Lung (tissue), 17 donors: ENCODE measurements at places on chromosomes 7 and 10. TPM values are rescaled to one million over a fixed set of nuclear protein-coding genes. Genes with fewer than 3 reads are reported as not detected.
A peak's percentile ranks its signal among the peaks of the same experiment; 100 is the strongest.

GRCh38 chr7:127566242-127566641 is 19.2 kb downstream of the GCC1 start:
- H3K4me3 ChIP-seq = no peak overlapping the region
- H3K4me1 ChIP-seq = no peaks in the 10 kb centered on the region
- H3K36me3 ChIP-seq = no peaks in the 10 kb centered on the region
- no peak for DNase-seq
- no peaks in the 10 kb centered on the region for H3K27me3 ChIP-seq

- no peak overlapping the region for H3K27ac ChIP-seq
- peaks cover 15% of the 10 kb centered on the region for H3K36me3 ChIP-seq
- H3K4me1 ChIP-seq = no peaks in the 10 kb centered on the region
- H3K27me3 ChIP-seq = no peaks in the 10 kb centered on the region
- H3K4me3 ChIP-seq = no peak overlapping the region
Observed at GRCh38 chr7:106089647-106090046, 22.5 kb downstream of the SYPL1 start.

- H3K36me3 ChIP-seq = peaks cover 16% of the 10 kb centered on the region
- H3K27ac ChIP-seq = no peak overlapping the region
- H3K4me3 ChIP-seq = no peak overlapping the region
- no peaks in the 10 kb centered on the region for H3K27me3 ChIP-seq
Observed at GRCh38 chr7:100152404-100152803, 3.7 kb downstream of the LAMTOR4 start.

DNA sequence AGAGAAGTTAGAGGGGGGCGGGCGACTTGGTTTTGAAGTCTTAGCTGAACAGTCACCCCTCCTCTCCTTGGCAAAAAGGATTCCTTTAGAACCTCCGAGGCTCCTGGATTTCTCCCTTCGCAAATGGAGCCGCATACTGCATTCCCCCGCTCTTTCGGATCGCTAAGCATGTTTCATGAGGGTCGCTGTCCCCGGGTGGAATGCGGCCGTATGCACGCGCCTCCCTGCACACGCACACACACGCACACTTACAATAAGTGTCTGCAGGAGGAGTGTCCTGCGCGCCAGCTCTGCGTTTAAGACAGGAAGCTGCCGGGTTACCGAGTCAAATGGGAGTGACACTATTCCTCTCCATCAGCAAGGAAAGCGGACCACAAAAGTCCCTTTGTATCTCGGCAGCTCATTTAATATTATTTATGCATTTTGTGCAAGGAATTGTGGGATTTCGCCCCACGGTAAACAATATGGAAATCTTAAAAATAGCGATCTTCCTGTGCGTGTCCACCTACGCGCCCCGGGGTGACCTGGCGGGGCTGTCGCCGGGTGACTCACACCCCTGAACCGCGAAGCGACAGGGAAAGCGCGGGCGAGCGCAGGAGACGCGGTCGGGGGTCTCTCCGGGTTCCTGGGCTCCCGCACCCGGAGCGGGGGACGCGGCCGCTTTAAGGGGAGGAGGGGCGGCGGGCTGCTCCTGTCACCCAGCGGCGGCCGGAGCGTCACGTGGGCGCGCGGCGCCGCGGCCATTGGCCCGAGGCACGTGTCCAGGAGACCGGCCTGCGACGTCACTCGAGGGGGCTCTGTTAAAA is 988 bp upstream of the EN2 start:
- no peak overlapping the region for H3K27ac ChIP-seq
- H3K27me3 ChIP-seq = peaks cover 76% of the 10 kb centered on the region
- DNase-seq = peak; percentile 78
- peak overlapping the region; percentile 19 for H3K4me3 ChIP-seq
- no peaks in the 10 kb centered on the region for H3K36me3 ChIP-seq
- peaks cover 24% of the 10 kb centered on the region for H3K4me1 ChIP-seq

- H3K27me3 ChIP-seq = no peaks in the 10 kb centered on the region
- peaks cover 15% of the 10 kb centered on the region for H3K36me3 ChIP-seq
- no peak overlapping the region for H3K27ac ChIP-seq
Observed at GRCh38 chr10:5897504-5897903, 7.5 kb downstream of the FBH1 start.

DNA sequence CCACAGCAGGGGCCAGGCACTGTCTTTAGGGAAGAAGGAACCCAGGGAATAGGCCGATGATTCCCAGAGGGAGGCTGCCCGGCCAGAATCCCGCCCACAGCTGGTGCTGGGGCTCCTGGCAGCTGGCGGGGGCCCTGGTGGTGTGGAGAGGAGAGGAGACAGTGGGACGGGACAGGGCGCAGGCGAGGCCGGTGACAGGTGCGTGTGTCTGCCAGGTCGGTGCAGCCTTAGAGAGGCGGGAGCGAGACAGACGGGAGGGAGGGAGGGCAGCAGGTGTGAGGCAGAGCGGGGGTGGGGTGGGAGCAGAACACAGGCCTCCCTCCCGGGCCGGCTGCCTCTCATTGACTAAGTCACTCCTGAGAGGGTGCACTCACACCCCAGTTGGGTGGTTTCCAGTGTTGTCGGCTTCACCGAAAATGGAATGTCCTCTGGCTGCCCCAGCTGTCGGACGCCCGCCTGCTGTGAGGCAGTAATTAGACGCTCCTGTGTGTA is 55.2 kb downstream of the ELFN1 start:
- H3K36me3 ChIP-seq = no peaks in the 10 kb centered on the region
- no peaks in the 10 kb centered on the region for H3K27me3 ChIP-seq
- H3K4me3 ChIP-seq = no peak overlapping the region
- peak; percentile 48 for DNase-seq
- H3K4me1 ChIP-seq = no peaks in the 10 kb centered on the region

- H3K36me3 ChIP-seq = no peaks in the 10 kb centered on the region
- no peak overlapping the region for H3K4me3 ChIP-seq
- H3K4me1 ChIP-seq = no peaks in the 10 kb centered on the region
- no peak overlapping the region for H3K27ac ChIP-seq
- no peaks in the 10 kb centered on the region for H3K27me3 ChIP-seq
- DNase-seq = no peak
Observed at GRCh38 chr7:41206267-41206666, 496.6 kb downstream of the INHBA start.

GRCh38 chr10:110493832-110494426 is 3.8 kb upstream of the DUSP5 start:
- no peaks in the 10 kb centered on the region for H3K36me3 ChIP-seq
- no peak overlapping the region for H3K27ac ChIP-seq
- H3K4me1 ChIP-seq = no peaks in the 10 kb centered on the region
- no peak for DNase-seq

DNA sequence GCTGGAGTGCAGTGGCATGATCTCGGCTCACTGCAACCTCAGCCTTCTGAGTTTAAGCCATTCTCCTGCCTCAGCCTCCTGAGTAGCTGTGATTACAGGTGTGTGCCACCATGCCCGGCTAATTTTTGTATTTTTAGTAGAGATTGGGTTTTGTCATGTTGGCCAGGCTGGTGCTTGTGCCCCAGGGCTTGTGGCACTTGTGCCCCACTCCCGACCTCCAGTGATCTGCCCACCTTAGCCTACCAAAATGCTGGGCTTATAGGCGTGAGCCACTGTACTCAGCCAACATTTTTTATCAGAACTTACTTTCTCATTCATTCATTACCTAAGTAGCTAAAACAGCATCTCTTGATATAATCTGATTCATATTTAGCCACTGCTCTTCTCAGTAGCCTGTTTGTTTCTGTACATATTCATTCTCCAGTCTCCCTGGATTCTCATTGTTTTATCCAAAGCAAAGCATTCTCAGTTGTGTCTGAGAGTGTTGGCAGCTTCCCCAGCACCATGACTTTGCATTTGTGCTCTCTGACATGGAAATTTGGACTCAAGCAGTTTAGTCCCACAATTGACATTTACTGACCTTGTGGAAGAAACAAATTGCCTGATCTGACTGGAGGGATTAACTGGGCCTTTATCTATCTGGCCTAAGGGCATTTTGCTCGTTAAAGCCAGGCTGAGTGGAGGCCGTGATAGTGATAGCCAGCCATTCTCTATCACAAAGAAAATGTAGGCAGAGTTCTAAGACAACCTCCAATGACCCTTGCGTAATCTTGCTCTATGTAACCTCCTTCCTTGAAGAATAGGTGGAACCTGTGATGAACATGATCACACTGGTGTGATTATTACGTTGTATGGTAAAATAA is 44.9 kb downstream of the AKR1B15 start:
- no peaks in the 10 kb centered on the region for H3K36me3 ChIP-seq
- H3K27ac ChIP-seq = peak overlapping the region; percentile 73
- no peak for DNase-seq
- no peaks in the 10 kb centered on the region for H3K4me1 ChIP-seq

DNA sequence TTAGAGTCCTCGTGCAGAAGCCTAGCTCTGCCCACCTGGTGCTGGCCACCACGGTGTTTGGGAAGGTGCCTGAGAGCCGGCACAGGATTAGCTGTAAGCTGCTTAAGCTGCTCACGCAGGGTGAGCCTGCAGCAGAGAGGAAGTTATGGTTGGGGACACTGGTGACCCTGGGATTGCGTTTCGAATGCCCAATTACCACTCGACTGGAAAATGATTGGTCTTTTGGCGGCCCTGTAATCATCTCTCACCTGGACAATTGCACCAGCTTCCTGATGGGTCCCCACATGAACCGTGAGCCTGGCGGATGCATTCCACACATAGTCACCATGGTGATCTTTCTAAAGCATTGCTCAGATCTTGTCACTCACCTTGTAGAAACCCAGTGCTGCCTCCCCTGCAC is 442.3 kb upstream of the ZMIZ1 start:
- no peaks in the 10 kb centered on the region for H3K36me3 ChIP-seq
- H3K27me3 ChIP-seq = no peaks in the 10 kb centered on the region
- no peak overlapping the region for H3K4me3 ChIP-seq
- peaks cover 20% of the 10 kb centered on the region for H3K4me1 ChIP-seq

DNA sequence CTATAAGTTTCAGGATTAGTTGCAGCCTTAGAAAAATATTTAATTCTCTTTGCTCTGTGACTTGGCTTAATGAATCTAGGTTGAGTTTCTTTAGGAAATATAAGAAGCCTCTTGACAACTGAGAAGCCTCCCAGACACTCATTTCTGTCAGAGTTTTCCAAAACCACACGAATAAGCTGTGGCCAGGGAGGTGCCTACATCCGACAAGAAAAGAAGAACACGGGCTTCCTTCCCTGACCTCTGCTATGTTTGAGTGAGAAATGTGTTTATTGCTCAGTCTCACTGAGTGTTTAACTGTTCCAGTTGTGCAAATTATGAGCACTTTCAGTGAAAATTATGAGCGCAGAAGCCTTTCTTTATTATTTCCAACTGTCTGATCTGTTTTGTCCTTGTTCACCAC is 105.0 kb downstream of the TRIL start:
- H3K36me3 ChIP-seq = no peaks in the 10 kb centered on the region
- H3K4me3 ChIP-seq = no peak overlapping the region
- H3K4me1 ChIP-seq = no peaks in the 10 kb centered on the region
- H3K27ac ChIP-seq = no peak overlapping the region

DNA sequence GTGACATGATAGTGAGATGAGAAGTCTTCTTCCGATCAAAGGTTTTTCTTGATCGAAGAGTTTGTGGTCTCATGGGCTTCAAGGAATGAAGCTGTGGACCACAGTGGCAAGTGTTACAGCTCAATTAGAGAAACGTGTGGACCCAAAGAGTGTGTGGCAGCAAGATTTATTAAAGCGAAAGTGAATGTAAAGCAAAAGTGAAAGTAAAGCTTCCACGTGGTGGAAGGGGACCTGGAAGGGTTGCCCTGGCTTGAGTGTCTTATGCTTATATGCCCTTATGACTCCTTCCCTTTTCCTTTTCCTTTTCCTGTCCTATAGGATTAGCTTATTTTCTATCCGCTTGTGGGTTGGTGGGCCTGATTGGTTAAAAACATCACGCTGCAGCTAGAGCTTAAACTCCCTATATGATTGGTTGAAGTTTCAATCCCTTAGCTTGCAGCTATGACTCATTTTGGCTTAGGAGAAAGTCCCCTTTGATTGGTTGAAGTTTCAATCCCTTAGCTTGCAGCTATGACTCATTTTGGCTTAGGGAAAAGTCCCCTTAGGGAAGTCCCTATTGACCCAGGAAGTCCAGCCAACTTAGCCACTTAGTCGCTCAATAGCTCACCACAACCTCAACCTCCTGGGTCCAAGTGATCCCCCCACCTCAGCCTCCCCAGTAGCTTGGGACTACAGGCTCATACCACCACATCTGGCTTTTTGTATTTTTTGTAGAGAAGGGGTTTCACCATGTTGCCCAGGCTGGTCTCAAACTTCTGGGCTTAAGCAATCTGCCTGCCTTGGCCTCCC is 34.7 kb downstream of the MRPS24 start:
- peak overlapping the region; percentile 14 for H3K4me3 ChIP-seq
- H3K27me3 ChIP-seq = no peaks in the 10 kb centered on the region
- no peaks in the 10 kb centered on the region for H3K36me3 ChIP-seq
- no peak for DNase-seq

- no peak overlapping the region for H3K4me3 ChIP-seq
- H3K27me3 ChIP-seq = no peaks in the 10 kb centered on the region
- peaks cover 4% of the 10 kb centered on the region for H3K36me3 ChIP-seq
- H3K27ac ChIP-seq = no peak overlapping the region
Observed at GRCh38 chr7:112880818-112881418, 90.7 kb upstream of the TMEM168 start.

DNA sequence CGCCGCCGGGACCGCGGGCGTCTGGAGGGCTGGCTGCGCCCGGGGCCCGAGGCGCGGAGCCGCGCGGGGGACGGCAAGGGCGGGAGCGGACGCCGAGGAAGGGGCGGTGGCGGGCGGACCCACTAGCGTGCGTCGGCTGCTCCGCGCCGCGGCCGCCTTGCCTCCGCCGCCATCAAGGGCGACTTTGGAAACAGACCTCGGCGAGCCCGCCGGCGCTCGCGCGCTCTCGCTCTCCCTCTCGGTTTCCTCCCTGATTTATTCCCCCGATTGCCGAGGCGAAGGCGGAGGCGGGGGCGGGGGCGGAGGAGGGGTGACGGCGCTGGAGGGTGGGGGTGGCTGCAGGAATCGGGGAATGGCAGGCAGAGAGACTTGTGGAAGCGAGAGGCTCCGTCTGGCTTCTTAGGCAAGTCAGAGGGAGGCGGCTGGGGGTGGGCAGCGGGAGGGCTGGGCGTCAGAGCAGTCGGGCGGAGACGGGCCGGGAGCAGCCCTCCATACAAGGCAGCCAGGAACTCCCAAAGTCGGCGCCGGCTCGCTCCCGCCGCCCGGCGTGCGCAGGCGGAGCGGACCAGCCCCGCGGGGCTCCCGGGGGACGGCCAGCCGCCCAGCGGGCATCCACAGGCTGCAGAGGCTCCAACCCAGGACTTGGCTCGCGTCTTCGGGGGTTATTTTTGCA is at the start of gene CACNA2D1:
Gene CACNA2D1 (minus strand): TSS at position 231 of the 673 bp plus-strand sequence.
- peak; percentile 96 for DNase-seq
- peak within 1 kb of the TSS; percentile 99 for H3K27ac ChIP-seq
- H3K4me3 ChIP-seq = peak within 1 kb of the TSS; percentile 63
- peaks cover 3% of the 10 kb centered on the region for H3K27me3 ChIP-seq

- H3K27me3 ChIP-seq = no peaks in the 10 kb centered on the region
- DNase-seq = no peak
- no peaks in the 10 kb centered on the region for H3K4me1 ChIP-seq
Observed at GRCh38 chr7:107267138-107267537, 98.3 kb downstream of the HBP1 start.

The AQP1 gene
- total RNA-seq = 328 TPM

The CLDN4 gene
- total RNA-seq = 150 TPM

The FAM25A gene
- total RNA-seq = not detected

The GJD4 gene
- total RNA-seq = not detected

The SPDYE2B gene
- total RNA-seq = not detected

The ZNF487 gene
- 25.4 TPM for total RNA-seq

The UPK3BL2 gene
- 17.4 TPM for total RNA-seq

The CDK1 gene
- total RNA-seq = 3.2 TPM
